CD4-positive, alpha-beta T cell treated with Interleukin-12 subunit alpha and Interleukin-12 subunit beta, for 1 hour (primary cell): ENCODE measurements at places on chromosomes 5 and 9.

- DNase-seq, result no peak
Measured at GRCh38 chr5:179152941-179153340, 92.8 kb downstream of the ZNF354C start.

GRCh38 chr5:76356887-76357286, 46.2 kb upstream of the IQGAP2 start:
- no peak for DNase-seq

- DNase-seq, result no peak
Measured at GRCh38 chr9:110975969-110976368, 62.3 kb downstream of the LPAR1 start.

- no peak for DNase-seq
Measured at GRCh38 chr5:39422036-39422606, 2.7 kb downstream of the DAB2 start.

DNA sequence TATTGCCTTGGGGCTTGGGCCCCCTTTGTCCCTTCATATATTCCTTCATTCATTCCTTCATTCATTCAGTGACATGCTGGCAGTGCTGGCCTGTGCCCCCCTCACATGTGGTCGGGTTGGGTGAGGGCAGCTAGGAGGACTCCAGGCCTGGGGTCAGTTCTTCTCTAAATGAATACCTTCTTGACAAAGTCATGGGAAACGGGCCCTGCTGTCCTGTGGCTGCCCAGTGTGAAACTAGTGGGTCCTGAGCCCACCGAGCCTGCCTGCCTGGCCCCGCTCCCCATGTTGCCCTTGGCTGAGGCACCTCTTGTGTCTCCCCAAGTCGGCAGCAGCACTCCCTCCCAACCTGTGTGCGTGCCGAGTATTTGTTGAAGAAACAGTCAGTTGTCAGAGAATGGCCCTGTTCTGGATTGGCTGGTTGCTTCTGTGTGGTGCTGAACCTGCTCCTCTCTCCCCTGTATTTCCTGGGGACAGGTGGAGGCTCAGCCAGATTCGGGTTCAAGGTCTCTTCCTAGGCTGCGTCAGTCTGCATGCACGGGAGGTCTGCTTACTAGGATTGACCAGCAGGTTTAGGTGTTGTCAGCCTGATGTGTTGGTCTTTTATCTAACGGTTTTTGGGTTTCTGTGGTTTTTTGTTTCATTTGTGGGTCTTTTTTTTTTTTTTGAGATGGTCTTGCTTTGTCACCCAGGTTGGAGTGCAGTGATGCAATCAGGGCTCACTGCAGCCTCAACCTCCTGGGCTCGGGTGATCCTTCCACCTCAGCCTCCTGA, 3.0 kb upstream of the CEL start:
- DNase-seq, result no peak

GRCh38 chr5:64918083-64918482, 149.4 kb downstream of the CWC27 start:
- no peak for DNase-seq

- peak; percentile 43 for DNase-seq
Measured at GRCh38 chr5:172454358-172455086, at the start of gene SH3PXD2B. SH3PXD2B (minus strand) TSS chr5:172454525; CDS start chr5:172454352, 173 bp downstream.

- DNase-seq, result no peak
Measured at GRCh38 chr9:4095484-4095883, 204.4 kb downstream of the GLIS3 start.

- DNase-seq, result no peak
Measured at GRCh38 chr5:177364159-177364962, 6.6 kb downstream of the RGS14 start.

DNA sequence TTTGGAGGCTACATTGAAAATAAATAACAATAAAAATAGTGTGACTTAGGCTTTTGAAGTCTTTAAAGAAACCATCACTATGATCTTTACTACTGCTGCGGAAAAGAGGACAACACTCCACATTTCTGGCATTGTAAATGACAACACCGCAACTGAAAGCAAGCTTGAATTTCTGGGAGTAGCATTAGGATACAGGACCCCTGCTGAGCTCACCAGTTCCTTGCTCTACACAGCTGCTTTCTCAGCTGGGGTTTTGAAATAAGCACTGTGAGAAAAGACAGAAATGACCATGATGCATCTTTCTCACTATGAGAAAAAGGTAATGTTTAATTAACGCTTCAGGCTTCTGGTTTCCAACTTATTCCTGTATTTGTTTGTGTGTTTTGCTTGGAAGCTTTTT, 168.0 kb downstream of the TAF11L14 start:
- DNase-seq, result no peak

- no peak for DNase-seq
Measured at GRCh38 chr5:115772731-115773475, 43.6 kb downstream of the CDO1 start.

- no peak for DNase-seq
Measured at GRCh38 chr5:144131261-144131660, 39.2 kb downstream of the YIPF5 start.

DNA sequence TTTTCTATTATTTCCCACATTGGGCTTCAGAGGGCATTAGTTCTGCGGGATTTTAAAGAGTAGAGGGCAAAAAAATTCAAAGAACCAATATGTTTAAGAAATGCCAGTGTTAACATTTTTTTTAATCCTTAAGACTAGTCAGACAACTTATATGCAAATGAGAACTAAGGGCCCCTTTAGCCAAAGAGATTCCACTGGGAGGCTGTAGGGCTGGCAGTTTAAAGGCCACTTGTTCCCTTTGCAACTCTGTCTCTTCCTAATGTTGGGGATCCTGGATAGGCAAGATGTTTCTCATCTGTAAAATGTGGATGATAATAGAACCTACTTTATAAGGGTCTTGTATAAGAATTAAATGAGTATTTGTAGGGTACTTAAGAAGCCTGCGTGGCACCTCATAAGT, 1395.9 kb downstream of the PTPRD start:
- DNase-seq, result no peak

DNA sequence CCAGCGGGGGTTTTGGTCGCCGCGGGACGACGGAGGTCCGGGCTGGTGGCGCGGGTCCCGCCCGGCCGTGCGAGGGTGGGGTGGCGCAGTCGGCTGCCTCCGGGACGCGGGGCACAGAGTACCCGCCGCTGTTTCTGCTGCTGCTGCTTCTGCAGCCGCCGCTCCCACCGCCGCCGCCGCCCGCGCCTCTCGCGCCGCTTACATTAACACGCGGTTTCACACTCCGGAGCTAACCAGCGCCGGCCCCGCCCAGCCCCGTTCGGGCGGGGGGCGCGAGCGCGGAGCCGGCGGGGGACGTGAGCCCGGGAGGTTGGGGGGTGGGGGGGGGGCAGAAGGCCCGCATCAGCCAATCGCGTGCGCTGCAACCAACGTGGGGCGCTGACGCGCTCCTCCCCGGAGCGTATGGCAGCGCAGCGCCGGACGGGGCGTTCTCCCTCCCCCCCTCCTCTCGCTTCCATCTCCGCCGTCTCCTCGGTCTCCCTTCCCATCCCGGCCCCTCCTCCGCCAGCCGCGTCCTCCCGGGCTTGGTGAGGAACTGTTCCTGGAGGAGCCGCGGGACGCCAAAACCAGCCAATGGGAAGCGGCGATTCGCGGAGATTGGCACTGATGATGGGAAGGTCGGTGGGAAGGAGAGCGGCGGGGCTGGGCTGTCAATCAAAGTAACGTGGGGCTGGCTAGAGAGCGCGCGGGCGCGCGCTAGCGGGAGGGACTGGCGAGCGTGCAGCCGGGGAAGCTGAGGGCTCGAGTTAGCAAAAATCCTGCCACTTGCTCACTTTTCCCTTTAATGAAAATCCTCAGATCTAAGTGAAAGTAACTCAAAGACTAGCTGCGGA, at the start of gene TLE1:
TSS of gene TLE1 (minus strand) at position 205 of the 833 bp plus-strand sequence. CDS start 1,307 bp downstream, outside the sequence.
- peak; percentile 81 for DNase-seq

- DNase-seq, result no peak
Measured at GRCh38 chr9:104286799-104287198, 192.7 kb downstream of the SMC2 start.

GRCh38 chr5:154756009-154756867, 1.1 kb downstream of the LARP1 start:
- DNase-seq, result peak; percentile 32

GRCh38 chr5:110630350-110630749, 96.1 kb downstream of the TMEM232 start:
- no peak for DNase-seq

GRCh38 chr5:170161069-170161468, 55.4 kb downstream of the FOXI1 start:
- no peak for DNase-seq

DNA sequence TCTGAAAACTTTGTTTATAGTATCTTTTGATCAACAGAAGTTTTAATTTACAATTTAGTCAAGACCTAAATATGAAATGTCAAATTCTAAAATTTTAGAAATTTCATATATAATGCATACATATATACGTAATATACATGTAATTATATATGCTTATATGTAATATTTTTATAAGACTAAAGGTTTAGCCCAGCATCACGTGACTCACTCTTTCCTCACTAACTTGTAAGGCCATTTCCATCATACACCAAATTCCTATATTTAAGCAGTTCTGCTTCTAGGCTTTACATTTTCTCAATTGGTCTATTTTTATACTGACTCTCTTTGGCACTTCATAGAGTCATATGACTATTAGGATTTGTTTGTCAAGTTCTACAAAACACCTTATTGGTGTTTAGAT, 56.4 kb downstream of the CFAP95 start:
- DNase-seq, result no peak

GRCh38 chr9:128145536-128145935, 3.7 kb upstream of the LCN2 start:
- DNase-seq, result no peak

GRCh38 chr5:167014401-167015056, 1276.9 kb upstream of the WWC1 start:
- no peak for DNase-seq

GRCh38 chr9:129141066-129142041, 30.1 kb downstream of the PTPA start:
- DNase-seq, result peak; percentile 26

DNA sequence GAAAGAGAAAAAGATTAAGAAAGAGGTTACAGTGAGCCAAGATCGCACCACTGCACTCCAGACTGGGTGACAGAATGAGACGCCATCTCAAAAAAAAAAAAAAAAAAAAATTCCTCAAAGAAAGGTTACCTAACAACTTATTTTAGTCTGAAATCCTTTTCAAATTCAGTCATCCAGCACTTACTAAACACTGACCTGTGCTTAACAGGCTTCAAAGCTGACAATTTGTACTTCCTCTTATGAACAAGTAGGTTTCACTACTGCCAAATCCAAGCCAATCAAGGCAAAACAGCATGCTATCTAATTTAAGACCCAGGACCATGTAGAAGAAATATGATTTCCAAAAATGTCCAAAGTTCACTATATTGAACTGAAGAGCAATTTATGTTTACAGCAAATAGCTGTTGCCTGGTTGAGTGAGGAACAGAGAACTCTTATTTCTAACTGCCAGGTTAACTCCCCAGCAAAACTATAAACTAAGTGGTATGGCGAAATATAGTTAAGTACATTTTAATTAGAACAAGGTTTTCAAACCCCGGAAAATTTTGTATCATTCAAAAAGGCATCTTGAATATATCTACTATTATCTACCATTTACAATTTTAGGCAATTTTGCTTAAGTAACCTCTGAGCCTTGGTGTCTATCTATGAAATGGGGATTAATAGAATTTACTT, 13.4 kb downstream of the PWWP2A start:
- no peak for DNase-seq

DNA sequence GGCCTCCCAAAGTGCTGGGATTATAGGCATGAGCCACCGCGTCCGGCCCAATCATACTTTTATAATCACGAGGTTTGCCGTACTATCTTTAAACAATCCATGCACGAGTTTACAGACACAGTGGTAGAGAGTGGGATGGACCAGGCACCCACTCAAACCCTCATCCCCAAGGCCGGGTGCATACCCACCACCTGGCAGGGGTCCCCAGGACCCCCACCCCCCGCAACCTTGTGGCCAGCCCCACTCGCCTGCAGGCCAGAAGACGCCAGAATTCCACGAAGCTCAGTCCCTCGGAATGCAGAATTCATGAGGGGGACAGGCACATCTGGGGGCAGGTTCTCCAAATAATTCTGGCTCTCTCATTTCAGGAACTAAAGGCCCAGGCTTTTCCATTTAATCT, 17.1 kb downstream of the NACC2 start:
- no peak for DNase-seq

DNA sequence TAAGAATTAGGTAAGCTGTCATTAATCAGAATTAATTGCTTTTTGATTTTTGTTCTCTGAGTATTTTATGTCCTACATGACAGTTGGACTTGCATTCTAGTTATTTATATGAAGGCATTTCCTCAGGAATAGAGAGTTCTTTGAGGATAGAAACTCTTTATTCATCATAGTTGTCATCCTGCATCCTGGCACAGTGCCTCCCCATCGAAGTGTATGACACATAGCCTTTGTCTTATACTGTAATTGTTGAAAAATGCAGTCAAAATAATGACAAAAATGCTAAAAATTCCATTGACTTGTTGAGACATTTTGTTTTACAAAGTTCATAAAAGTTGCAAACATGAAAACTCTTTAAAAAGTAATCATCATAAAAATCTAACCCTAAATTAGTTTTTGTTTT, 36.5 kb downstream of the CFAP95 start:
- no peak for DNase-seq

DNA sequence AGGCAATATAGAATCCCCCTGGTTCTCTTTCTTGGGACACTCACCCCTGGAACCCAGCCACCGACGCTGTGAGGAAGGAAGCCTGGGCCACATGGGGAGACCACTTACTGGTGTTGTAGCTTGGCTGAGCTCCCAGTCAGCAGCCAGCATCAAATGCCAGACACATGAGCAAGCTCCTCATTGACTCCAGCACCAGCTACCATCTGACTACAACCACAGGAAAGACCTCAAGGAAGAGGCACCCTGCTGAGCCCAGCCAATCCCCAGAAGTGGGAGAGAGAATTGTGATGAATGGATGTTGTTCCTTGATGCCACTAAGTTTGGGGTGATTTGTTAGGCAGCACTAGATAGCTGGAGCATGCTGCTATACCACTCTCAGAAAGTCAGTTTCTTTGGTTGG, 36.0 kb downstream of the BNIP1 start:
- no peak for DNase-seq

DNA sequence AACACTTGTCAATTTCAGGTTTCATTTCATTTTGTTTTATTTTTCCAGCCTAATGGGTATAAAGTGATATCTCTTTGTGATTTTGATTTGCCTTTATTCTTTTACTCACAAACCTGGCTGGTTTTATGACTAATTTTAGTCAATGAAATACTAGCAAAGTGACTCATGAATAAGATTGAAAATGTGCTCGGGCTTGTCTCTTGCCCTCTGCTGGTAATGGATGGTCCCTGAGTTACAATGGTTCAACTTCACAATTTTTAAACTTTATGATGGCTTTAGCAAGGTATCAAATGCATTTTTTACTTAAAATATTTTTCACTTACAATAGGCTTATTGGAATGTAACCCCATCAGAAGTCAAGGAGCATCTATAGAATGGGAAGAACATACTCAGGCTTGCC, 431.4 kb upstream of the CCNG1 start:
- DNase-seq, result no peak

- no peak for DNase-seq
Measured at GRCh38 chr5:111704452-111705085, 52.4 kb downstream of the NREP start.
